Adrenal gland (tissue), 19 donors: ENCODE measurements at places on chromosomes 12 and 14. TPM values are rescaled to one million over a fixed set of nuclear protein-coding genes. Genes with fewer than 3 reads are reported as not detected.

NPFF gene
- not detected for polyA plus RNA-seq

GRCh38 chr12:18923721-18924120 is 185.8 kb downstream of the CAPZA3 start:
- no peaks in the 10 kb centered on the region for H3K36me3 ChIP-seq
- no peaks in the 10 kb centered on the region for H3K4me1 ChIP-seq
- H3K27me3 ChIP-seq = no peaks in the 10 kb centered on the region
- H3K27ac ChIP-seq = no peak overlapping the region
- DNase-seq = no peak

MIP gene
- polyA plus RNA-seq = 0.17 TPM

MDM2 gene
- 52.0 TPM for polyA plus RNA-seq

DNA sequence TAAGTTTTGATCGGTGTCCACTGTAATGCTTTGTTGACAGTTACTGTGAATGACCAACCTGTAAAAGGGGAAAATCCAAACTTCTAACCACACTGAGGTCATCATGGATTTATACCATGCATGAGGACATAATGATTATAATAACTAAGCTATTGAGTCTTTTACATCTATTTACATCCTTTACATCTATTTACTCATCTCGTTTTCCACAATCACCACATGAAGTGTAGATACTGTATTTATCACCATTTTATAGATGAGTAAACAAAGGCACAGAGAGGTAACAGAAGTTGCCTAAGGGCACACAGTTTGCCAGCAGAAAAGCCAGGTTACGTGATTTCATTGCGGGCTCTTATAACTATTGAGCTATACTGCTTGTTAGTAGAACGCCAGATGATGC is 27.9 kb upstream of the EID3 start:
- H3K4me1 ChIP-seq = peaks cover 4% of the 10 kb centered on the region
- no peaks in the 10 kb centered on the region for H3K27me3 ChIP-seq
- no peak overlapping the region for H3K4me3 ChIP-seq
- peak overlapping the region; percentile 27 for H3K27ac ChIP-seq
- no peak for DNase-seq
- no peaks in the 10 kb centered on the region for H3K36me3 ChIP-seq

- H3K27me3 ChIP-seq = no peaks in the 10 kb centered on the region
- no peak overlapping the region for H3K4me3 ChIP-seq
- H3K4me1 ChIP-seq = no peaks in the 10 kb centered on the region
- no peaks in the 10 kb centered on the region for H3K36me3 ChIP-seq
- DNase-seq = peak; percentile 88
Measured at GRCh38 chr14:74501135-74501614, 7.6 kb downstream of the ISCA2 start.

GRCh38 chr14:75944607-75945241 is 37.1 kb downstream of the TGFB3 start:
- DNase-seq = no peak
- H3K4me3 ChIP-seq = no peak overlapping the region
- H3K4me1 ChIP-seq = no peaks in the 10 kb centered on the region
- no peaks in the 10 kb centered on the region for H3K27me3 ChIP-seq
- no peak overlapping the region for H3K27ac ChIP-seq

DNA sequence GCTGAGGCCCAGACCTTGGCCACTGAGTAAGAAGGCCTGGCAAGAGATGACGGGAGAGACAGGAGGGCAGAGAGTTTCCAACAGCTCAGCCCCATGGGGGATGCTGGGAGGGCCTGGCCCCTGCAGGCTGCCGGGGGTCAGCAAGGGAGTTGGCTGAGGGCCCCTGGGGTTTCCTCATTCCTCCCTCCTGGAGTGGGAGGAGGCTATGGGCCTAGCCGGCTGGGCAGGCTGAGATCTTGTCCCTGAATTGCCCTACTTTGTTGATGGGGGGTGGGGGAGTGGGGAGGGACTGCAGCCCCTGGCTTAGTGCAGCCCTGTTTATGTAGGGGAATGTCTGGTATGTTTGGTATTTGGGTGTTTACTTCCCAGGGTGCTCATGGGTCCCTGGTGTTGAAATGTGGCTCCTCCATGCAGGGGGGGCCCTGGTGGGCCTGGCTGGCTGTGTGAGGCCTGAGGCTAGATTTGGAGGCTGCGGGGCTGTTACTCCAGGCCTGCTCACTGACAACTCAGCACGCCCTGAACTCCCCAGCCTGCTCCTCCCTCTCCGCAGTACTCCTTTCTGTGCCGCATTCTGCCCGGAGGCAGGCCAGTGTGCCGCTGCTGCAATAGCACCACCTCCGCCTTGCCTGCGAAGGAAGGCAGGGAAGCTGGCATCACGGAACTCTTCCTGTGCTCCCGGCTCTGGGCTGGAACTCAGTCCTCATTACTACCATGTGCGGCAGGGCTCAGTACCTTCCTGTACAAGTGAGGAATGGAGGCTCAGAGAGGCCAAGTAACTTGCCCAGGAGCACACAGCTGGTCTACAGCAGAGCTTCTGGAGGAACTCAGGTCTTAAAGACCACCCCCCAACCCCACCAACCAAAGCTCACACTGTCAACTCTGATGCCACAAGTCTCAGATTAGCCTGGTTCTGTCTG is 25.3 kb downstream of the JDP2 start:
- H3K27ac ChIP-seq = peak overlapping the region; percentile 3
- H3K27me3 ChIP-seq = no peaks in the 10 kb centered on the region
- DNase-seq = peak; percentile 52
- peaks cover 54% of the 10 kb centered on the region for H3K4me1 ChIP-seq
- no peaks in the 10 kb centered on the region for H3K36me3 ChIP-seq
- H3K4me3 ChIP-seq = no peak overlapping the region

SPIC gene
- polyA plus RNA-seq = not detected

- no peak overlapping the region for H3K4me3 ChIP-seq
- no peaks in the 10 kb centered on the region for H3K36me3 ChIP-seq
- peak overlapping the region; percentile 49 for H3K27ac ChIP-seq
- H3K4me1 ChIP-seq = no peaks in the 10 kb centered on the region
- H3K27me3 ChIP-seq = no peaks in the 10 kb centered on the region
Measured at GRCh38 chr12:1083889-1084262, 92.9 kb downstream of the ERC1 start.

GRCh38 chr12:121806546-121807423 is 3.0 kb downstream of the SETD1B start:
- peaks cover 30% of the 10 kb centered on the region for H3K4me1 ChIP-seq
- no peak for DNase-seq
- no peaks in the 10 kb centered on the region for H3K27me3 ChIP-seq
- H3K27ac ChIP-seq = no peak overlapping the region
- no peak overlapping the region for H3K4me3 ChIP-seq

RARG gene
- 25.8 TPM for polyA plus RNA-seq

KCNH3 gene
- polyA plus RNA-seq = 18.9 TPM

DNA sequence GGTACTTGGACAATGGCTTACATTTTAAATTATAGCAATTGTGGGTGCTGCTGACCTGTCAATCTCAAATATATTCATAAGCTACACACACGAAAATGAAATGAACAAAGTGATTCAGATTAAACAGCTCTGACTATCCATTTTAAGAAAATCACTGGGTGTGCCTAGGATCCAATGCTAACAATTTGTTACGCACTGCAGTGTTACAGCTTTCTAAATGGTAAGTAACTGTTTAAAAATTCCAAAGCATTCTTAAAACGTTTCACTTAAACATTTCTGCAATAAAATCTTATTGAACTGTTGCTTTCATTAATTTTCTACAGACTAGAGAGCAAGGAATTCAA is 18.9 kb downstream of the LMO3 start:
- no peaks in the 10 kb centered on the region for H3K4me1 ChIP-seq
- H3K27ac ChIP-seq = no peak overlapping the region
- DNase-seq = no peak
- H3K27me3 ChIP-seq = no peaks in the 10 kb centered on the region
- H3K36me3 ChIP-seq = no peaks in the 10 kb centered on the region
- no peak overlapping the region for H3K4me3 ChIP-seq

DNA sequence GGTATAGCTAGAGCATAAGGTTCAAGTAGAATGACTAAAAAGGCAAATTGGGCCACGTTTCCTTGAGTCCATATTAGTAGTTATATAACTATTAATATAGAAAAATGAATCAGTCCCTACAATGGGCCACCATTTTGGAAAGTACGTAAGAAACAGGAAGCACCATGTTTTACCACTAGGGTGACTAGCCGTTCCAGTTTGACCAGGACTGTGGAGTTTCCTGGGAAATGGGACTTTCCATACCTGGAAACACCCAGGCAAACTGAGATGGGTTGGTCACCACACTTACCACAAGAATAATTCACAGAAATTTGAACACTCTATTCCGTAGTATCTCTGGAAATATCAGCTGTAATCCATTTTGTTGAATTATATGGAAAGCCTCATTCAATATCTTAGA is 2.1 kb upstream of the MAGOHB start:
- DNase-seq = no peak
- no peaks in the 10 kb centered on the region for H3K27me3 ChIP-seq
- H3K4me3 ChIP-seq = no peak overlapping the region
- H3K4me1 ChIP-seq = peaks cover 17% of the 10 kb centered on the region
- no peak overlapping the region for H3K27ac ChIP-seq
- H3K36me3 ChIP-seq = no peaks in the 10 kb centered on the region

GSG1 gene
- polyA plus RNA-seq = not detected
